Thymus (tissue), 14 donors: ENCODE measurements at places on chromosomes 1 and 21. TPM values are rescaled to one million over a fixed set of nuclear protein-coding genes. Genes with fewer than 3 reads are reported as not detected.

TMEM269 gene
- total RNA-seq = 0.05 TPM

SPOCD1 gene
- total RNA-seq = 2.5 TPM

ABCA4 gene
- 0.24 TPM for total RNA-seq

DNA sequence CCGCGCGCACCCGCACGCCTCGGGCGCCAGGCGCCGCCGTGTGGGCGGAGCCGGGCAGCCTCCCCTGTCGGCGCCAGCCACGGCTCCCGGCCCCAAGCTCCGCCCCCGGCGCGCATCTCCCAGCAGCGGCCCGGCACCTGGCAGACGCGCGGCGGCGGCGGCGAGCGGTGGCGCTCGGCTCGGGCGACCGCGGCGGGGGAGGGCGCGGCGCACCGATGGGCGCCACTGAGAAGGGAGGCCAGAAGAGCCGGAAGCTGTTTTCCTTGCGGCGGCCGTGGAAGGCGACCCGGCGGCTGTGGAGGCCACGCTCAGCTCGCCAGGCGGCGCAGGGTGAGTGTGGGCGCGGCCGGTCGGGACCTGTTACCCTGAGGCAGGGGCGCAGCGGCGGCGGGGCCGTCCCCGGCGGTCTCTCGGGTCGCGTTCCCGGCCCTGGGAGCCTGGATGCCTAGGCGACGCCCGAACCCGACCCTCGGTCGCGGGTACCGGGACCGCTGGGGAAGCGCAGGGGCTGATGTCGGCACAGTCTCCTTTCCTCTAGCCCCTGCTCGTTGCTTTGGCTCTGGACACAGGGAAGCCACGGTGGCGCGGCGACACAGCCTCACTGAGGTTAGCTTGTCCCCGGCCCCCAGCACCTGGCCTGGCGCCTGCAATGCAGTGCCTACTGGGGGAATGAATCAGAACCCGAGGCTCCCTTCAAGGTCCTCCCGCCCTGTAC, 54.9 kb upstream of the DNAJC6 start:
- DNase-seq = peak; percentile 80
- no peaks in the 10 kb centered on the region for H3K36me3 ChIP-seq
- peak overlapping the region; percentile 51 for H3K4me3 ChIP-seq
- H3K4me1 ChIP-seq = peaks cover 4% of the 10 kb centered on the region

DNA sequence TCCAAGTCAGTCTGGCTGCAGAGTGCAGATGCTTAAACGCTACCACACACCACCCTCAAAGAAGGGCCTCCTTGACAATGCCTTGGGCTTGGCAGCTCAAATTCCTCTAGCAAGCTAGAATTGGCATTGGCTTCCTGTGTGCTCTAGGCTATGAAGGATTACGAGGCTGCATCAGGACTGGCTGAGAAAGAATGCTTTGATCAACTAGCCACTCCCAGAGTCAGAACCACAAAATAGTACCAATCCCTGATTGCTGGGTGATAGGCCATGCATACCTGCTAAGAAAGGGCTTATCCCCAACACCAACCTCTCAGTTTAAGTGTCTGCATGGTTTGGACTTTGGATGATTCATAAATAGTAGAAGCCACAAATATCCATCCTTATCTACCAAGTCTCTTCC, 504.9 kb downstream of the OMA1 start:
- H3K4me1 ChIP-seq = no peaks in the 10 kb centered on the region
- no peak overlapping the region for H3K27ac ChIP-seq
- no peaks in the 10 kb centered on the region for H3K27me3 ChIP-seq
- no peak for DNase-seq

GRCh38 chr21:20308586-20309315, 689.5 kb upstream of the NCAM2 start:
- no peak for DNase-seq
- no peak overlapping the region for H3K27ac ChIP-seq
- no peak overlapping the region for H3K4me3 ChIP-seq
- no peaks in the 10 kb centered on the region for H3K36me3 ChIP-seq
- no peaks in the 10 kb centered on the region for H3K4me1 ChIP-seq
- no peaks in the 10 kb centered on the region for H3K27me3 ChIP-seq
